ENCODE measurements at places on chromosomes 11 and 22.

DNA sequence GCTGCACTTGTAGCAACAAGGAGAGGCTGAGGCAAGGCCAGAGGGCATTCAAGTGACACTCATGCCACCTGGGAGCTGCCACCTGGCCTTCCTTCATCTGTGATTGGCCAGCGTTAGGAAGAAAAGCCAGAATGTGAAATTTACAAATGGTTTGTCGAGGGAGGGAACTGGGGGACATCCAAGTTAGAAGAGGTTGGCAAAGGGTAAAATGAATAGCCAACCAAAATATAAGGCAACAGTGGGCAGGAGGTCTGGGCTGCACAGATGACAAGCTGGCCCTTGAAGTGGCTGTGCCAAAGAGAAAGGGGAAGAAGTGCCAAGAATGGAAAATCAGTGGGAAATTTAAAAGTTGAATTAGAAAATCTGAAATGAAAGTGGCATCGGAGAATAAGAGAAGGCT is 221.4 kb downstream of the C11orf91 start:
- no peak for DNase-seq

GRCh38 chr11:61892085-61892370 is 683 bp upstream of the FADS3 start:
- DNase-seq = no peak

DNA sequence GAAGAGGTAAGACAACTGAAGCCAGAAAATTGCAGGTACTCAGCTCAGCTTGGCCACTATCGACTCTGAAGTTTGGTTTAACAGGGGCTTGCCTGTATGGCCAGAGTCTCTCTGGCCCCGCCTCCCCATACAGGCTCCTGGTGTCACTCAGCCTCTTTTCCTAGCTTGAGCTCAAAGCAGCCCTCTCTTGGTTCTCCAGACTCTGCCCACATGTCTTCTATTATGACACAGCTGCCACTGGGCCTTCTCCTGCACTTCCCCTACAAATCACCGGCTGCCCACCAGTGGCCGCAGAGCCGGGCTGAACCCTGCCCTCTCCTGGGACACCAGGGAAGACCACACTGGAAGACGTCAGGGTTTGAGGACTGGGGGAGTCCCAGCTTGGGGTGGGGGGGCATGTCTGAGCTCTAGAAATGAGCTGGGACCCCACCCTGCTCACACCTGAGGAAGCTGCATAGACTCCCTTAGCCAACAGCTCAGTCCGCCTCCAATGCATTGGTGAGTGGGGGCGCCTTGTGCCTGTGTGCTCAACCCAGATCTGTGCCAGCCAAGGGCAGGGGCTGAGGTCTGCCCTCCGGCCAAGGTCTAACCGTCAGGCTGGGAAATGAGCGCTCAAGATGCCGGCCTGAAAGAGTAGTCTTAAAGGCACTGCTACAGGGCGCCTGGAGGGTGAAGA is 94.4 kb upstream of the LMO1 start:
- DNase-seq = no peak

- DNase-seq = no peak
These were observed 16.5 kb upstream of the APOBEC3A start for GRCh38 chr22:38940811-38941384.

- DNase-seq = no peak
These were observed 79.7 kb upstream of the KCNQ1OT1 start for GRCh38 chr11:2779499-2779980.

- DNase-seq = no peak
These were observed 4.3 kb downstream of the INCENP start for GRCh38 chr11:62127941-62128770.

- DNase-seq = no peak
These were observed 80.2 kb upstream of the NTM start for GRCh38 chr11:131290185-131290584.

DNA sequence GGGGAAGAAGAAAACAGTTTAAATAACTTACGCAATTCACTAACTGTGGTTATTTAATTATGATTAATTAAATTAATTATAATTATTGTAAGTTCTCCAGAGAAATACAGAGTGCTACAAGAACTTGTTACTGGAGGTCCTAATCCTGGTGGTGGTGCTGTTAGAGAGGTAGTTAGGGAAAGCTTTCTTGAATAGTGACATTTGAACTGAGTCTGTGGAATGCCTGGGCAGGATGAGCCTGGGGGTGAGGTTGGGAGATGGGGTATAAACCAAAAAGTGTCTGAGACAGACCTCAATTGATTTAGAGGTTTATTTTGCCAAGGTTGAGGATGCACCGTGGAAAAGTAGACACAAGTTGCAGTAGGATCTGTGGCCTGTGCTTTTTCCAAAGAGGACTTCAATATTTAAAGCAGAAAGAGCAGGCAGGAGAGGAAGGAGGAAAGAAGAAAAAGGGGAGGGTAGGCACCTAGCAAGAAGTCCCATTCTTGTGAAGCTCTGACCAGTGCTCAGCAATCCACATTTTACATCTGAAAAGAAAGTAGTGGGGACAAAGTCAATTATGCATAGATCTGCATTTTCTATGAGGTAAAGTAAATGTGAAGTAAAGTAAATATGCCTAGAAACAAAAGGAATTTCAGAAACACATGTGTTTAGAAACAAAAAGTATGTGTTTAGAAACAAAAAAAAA is 4.4 kb upstream of the ZNF202 start:
- DNase-seq = no peak

DNA sequence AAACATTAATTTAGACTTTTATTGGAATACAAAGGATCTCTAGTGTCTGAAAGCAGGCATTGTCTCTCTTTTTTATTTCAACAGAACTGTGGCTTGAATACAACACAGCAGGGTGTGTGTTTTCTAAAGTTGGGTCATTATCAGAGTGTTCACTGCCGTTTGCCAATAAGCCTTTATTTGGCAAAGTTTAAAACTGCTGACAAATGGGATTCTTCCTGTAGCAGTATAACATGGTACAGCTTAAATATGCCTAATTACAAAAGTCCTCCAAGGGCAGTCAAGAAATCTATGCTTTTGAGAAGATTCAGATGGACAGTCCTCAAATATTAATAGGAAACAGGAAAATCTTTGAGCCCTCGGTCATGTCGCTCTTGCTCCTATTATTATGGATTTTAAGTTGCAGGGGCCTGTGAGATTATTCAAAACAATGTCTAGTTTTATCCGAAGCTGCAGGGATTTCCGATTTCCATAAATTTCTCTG is 199.9 kb downstream of the MAML2 start:
- DNase-seq = no peak

DNA sequence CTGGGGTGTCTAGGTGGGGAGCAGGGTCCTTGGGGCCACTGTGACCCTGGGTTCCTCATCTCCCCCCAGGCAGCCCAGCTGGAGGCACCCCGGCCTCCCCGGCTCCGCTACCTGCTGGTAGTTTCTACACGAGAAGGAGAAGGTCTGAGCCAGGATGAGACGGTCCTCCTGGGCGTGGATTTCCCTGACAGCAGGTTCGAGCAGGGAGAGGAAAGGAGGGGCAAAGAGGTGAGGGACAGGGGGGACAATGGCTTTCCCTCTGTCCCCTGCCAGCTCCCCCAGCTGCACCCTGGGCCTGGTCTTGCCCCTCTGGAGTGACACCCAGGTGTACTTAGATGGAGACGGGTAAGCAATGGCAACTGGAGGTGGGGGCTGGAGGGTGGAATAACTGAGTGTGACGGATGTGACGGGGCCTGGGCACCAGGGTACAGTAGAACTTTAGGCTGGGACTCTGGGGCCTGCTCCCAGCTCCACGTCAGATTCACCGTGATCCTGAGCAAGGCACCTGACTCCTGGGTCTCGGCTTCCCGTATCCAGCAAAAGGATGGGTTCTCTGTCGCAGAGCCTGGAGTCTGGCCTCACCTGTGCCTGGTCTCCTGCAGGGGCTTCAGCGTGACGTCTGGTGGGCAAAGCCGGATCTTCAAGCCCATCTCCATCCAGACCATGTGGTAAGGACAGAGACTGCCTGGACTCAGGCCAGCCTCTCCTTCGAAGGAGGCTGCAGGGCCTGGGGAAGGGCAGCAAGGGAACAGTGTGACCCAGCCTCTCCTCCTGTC is 3.6 kb downstream of the SSH3 start:
- no peak for DNase-seq

- no peak for DNase-seq
These were observed 65.7 kb downstream of the NCAPD3 start for GRCh38 chr11:134158023-134158422.

DNA sequence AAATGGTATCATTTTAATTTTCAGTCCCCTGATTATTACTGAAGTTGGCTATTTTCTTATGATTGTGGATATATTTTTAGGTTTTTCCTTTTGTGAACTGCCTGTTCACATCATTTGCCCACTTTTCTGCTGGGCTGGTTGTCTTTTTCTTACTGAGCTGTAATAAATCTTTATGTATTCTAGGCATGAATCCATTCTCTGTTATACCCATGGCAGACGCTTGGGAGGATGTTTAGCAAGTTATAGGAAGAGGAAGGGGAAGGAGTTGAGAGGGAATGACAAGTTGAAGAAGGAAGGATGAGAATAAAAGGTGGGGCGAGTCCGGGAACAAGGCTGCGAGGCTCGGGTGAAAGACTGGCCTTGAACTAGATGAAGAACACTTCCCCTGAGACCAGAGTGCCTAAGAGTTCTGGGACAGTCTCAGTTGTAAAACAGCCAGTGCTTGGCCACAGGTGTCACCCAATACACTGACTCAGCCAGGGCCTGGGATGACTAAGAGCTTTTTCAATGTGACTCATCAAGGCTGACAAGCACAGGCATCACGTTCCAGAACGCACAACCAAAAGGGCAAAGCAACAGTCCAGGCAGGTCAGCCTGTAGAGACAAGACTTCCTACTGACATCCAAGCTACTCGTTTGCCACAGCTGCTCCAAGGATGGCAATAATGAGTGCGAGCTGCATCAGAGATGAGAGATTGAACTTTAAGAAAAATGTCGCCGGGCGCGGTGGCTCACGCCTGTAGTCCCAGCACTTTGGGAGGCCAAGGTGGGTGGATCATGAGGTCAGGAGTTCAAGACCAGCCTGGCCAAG is 35.2 kb downstream of the LRFN4 start:
- peak; percentile 64 for DNase-seq

DNA sequence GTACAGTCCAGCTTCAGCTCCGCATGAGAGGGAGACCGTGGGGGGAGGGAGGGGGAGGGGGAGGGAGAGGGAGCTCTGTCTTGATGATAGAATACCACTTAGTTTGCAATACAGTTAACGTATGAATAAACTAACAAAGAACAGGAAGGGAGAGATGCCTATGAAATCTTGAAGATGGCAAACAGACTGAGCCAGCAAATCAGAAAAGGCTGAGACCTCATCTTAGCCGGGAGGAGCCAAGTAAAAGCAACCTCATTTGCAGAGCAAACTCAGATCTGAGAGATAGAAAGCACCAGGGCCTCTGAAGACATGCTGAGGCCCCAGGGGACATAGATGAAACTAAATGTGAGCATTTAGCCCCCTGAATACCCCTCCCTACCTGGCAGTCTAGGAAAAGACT is 23.0 kb downstream of the APLP2 start:
- no peak for DNase-seq

- DNase-seq = no peak
These were observed 135.5 kb downstream of the ETS1 start for GRCh38 chr11:128451652-128452470.

GRCh38 chr11:128965485-128965884 is 22.8 kb upstream of the TP53AIP1 start:
- no peak for DNase-seq

- no peak for DNase-seq
These were observed 8.9 kb upstream of the PELI3 start for GRCh38 chr11:66457826-66458225.

GRCh38 chr11:64760759-64761420 is 1.1 kb upstream of the PYGM start:
- DNase-seq = no peak

GRCh38 chr22:27231266-27231665 is 570.3 kb downstream of the MN1 start:
- no peak for DNase-seq

- DNase-seq = peak; percentile 80
These were observed 800 bp downstream of the KCTD21 start for GRCh38 chr11:78187366-78188285.

DNA sequence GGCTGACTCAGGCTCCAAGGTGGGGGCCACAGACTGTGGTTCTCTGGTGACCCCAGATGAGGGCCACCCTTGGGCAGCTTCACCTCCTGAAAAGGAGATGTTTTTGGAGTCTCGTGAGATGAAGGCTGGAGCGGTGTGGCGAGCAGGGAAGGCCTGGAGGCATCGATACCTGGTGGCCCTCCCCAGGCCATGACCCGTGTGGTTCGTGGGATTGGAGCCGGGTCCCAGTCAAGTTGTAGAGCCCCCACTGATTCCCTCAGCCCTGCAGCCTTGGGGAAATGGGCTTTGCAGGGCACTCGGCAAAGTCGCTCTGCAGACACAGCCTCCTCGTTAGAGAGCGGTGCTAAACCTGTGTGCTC is 1083.4 kb downstream of the BRD1 start:
- no peak for DNase-seq

DNA sequence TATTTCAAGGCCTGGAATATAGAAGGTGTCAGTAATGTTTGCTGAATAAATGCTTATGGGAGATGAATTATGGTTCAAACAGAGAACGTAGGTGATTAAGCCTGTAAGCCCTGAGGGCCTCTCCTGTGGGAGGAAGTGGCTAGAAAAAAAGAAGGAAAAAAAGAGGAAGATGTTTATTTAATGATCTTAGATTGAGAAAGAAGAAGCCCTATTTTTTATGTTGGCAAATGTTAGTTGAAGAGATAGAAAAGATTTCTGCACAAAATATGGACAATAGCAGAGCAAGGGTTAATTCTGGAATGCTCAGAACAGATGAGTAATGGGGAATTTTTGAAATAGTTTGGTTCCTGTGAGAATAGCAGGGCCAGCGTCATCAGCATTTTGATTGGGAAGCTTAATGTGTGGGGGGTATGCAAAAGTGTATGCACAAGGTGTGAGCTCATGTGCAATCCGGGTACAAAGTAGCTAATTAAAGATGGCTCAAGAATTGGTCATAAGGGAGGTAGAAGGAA is 95.7 kb downstream of the TEAD1 start:
- DNase-seq = no peak

DNA sequence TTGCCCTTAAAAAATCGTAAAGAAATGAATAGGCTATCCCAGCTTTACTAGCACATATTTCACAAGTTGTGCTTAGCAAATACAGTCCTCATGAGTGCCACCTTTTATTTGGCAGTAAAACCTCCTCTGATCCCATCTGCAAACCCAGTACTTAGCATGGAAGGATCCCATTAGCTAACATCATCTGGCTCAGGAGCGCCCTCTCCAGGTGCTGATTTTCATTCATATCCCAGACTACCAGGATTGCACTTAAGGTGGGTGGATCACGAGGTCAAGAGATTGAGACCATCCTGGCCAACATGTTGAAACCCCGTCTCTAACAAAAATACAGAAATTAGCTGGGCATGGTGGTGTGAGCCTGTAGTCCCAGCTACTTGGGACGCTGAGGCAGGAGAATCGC is 76.1 kb upstream of the PAX6 start:
- DNase-seq = no peak

DNA sequence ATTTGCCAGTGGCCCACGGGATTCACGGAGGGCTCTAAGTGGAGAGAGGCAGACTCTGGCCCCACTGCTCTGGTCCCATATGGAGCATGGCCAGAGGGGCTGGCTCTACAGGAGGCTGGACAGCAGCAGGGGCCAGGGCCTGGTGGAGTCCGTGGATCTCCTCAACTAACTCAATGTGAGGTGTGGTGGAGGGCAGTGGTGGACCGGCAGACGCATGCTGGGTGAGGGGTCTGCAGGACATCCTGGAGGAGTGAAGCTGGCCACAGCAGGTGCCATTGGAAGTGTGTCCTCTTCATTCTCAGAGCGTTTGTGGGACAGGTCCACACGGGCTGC is 15.6 kb downstream of the IGF2 start:
- DNase-seq = no peak

GRCh38 chr22:44305888-44306287 is 6.9 kb downstream of the SHISAL1 start:
- no peak for DNase-seq

Data from activated naive CD4-positive, alpha-beta T cell treated with Interleukin-2 at 50 U/mL for 16 hours (primary cell).